Left colon (tissue), 2 donors: ENCODE measurements at places on chromosomes 13 and 19. TPM values are rescaled to one million over a fixed set of nuclear protein-coding genes. Genes with fewer than 3 reads are reported as not detected.
A peak's percentile ranks its signal among the peaks of the same experiment; 100 is the strongest.

DNA sequence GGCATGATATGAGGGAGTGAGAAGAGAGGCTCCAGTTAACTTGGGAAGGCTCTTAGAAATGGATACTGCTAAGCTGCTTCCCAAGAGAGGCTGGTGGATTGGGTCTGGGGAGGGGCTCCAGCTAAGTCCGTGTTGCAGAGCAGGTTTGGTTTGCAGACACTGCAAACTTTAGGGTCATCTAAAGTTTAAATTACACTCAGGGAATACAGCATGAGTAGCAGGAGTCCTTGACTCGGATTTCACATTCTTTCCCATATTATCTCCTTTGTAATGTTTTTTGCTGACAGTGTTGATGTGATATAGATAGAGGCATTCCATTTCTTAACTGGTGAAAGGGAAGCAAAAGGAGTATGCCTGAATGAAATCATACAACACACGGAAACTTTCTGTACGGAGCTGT lies 31.9 kb downstream of the SGCG start:
- no peak for DNase-seq

The RETN gene
- not detected for total RNA-seq

DNA sequence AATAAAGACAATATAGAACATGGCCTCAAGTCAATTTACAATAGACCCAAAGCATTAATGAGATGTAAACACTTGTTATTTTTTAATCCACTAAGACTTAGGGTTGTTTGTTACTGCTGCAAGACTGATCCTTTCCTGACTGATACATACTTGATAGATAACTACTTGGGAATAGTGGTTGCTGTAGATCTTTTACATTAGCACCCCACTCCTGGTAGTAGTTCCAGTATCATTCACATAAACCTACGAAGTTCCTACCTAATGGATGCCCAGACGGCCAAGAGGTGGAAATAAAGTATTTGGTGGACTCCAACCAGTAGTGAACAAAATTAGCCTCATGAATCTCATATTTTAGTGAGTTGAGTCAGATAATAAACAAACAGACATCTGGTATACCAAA lies 26.9 kb downstream of the ADGRE1 start:
- DNase-seq = no peak

The IL12RB1 gene
- total RNA-seq = 0.98 TPM

DNA sequence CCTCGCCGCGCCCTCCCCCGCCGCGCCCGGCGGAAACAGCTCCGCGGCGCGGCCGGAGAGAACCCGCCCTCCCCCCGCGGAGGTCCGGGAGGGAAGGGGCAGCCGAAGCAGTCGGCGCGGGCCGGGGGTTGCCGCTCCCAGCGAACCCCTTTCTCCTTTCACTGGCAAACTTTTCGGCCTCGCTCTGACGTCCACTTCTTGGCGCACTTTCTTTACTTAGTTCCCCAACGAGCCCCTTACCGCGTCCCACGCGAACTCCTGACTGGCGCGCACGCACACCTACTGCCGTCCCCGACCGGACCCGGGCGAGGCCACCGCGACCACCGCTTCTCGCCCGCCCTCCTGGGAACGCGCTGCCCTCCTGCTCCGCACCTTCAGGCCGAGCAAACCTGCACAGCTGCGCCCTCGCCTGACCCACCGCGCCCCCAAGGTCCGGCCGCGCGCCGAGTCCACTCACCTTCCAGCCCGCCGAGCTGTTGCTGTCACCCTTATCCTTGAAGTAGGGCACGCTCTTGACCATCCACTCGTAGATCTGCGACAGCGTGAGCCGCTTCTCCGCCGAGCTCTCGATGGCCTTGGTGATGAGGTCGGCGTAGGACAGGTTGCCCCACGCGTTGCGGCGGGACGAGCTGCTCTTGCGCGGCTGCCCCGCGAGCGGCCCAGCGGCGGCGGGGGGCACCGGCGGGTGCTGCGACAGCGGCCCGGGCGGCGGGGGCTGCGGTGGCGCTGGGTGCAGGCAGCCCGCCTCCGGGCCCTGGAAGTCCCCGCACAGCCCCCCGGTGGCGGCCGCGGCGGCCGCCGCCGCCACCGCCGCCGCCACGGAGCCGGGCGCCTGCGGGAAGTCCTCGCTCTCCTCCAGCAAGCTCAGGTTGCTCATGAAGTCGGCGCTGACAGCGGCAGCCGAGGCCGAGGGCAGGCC lies 1.1 kb downstream of the FOXO1 start:
- DNase-seq = peak; percentile 65

The CACNG7 gene
- total RNA-seq = not detected

DNA sequence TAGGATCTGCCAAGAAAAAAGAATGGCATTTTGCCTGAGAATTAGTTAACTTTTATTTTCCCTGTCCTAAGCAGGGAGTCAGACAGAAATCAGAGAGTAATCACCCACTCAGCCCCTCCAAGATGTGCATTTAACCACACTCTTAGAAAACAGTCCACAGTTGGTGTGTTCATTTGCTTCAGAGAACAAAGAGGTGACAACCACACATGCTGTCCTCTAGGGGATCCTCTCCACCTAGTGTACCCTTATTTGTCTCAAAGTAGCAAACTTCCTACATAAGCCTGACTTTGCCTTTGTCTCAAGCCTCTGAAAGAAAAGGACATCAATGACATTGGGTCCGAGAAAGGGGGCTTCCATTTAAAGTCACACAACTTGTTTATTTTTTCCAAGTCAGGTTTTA lies 107.0 kb upstream of the RFC3 start:
- DNase-seq = no peak

GRCh38 chr19:49084206-49085019 lies 838 bp upstream of the SNRNP70 start:
- DNase-seq = peak; percentile 39

DNA sequence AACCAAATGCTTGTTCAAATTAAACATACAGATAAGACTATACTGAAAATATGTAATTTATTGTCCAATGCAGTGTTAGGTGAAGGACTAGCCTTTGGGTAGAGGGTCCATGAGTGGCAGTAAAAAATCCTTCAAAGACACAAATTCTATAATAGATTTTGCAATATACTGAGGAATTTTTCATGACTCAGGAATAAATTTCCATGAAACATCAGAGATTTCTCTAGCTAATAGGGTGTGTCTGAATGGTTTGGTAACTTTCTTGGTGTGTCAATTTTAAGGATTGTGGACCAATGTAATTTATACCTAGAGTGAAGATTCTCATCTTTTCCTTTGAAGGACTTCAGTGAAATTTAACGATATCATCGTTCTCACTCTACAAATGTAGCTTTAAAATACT lies 546.7 kb downstream of the SLITRK5 start:
- DNase-seq = no peak

DNA sequence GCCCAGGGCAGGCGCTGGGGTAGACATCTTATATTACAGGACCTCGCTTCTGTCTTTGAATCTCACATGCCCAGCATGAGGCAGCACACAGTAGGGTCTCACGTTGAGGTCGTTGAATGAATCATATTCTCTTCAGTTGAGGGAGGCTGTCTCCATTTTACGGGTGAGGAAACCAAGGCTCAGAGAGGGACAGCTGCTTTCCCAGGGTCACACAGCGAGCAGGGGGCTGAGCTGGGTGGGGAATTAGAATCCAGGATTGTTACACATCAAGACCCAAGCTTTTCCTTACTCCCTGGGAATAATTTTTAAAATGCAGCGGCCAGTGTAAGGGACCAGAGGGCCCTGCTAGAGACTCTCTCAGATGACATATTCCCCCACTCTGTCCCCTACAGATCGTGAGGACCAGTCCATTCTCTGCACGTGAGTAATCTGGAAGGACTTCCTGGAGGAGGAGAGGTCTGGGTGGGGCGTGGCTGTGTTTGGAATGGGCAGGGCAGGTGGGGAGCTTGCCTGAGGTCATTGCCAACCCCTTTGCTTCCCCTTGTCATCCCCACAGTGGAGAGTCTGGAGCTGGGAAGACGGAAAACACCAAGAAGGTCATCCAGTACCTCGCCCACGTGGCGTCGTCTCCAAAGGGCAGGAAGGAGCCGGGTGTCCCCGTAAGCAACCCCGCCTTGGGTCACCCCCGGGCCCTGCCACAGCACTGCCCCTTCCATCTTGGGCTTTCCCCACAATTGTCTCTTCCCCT lies 19.4 kb downstream of the MYH14 start:
- no peak for DNase-seq

GRCh38 chr19:20558571-20558970 lies 7.0 kb downstream of the ZNF737 start:
- no peak for DNase-seq

The ZNF415 gene
- total RNA-seq = 6.1 TPM

GRCh38 chr13:71879129-71879535 lies 12.1 kb upstream of the DACH1 start:
- no peak for DNase-seq

- DNase-seq = peak; percentile 82
Observed at GRCh38 chr19:43675269-43675879, 5.4 kb upstream of the PLAUR start.

The IGFL3 gene
- not detected for total RNA-seq

GRCh38 chr13:35729926-35730627 lies 253.6 kb upstream of the MAB21L1 start:
- no peak for DNase-seq

GRCh38 chr19:32227561-32228165 lies 117.7 kb upstream of the ZNF507 start:
- DNase-seq = no peak

The LILRA1 gene
- not detected for total RNA-seq

The HSD11B1L gene
- total RNA-seq = 3.8 TPM

- no peak for DNase-seq
Observed at GRCh38 chr13:64591971-64592370, 2638.2 kb downstream of the PCDH9 start.

DNA sequence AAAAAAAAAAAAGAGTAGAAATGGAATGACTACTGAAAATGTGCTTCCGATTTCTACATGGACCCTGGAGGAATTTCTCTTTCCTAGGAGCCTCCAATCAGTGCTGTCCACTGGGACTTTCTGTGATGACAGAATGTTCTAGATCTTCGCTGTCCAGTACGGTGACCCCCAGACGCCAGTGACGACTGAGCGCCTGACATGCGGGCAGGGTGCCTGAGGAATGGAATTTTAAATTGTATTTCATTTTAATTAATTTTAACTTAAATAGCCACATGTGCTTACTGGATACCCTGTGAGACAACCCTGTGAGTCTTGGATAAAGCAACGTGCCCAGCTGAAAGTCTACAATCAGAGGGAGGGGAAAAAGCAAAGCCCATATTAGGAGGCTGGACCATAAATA lies 4.1 kb upstream of the TLE6 start:
- DNase-seq = no peak

DNA sequence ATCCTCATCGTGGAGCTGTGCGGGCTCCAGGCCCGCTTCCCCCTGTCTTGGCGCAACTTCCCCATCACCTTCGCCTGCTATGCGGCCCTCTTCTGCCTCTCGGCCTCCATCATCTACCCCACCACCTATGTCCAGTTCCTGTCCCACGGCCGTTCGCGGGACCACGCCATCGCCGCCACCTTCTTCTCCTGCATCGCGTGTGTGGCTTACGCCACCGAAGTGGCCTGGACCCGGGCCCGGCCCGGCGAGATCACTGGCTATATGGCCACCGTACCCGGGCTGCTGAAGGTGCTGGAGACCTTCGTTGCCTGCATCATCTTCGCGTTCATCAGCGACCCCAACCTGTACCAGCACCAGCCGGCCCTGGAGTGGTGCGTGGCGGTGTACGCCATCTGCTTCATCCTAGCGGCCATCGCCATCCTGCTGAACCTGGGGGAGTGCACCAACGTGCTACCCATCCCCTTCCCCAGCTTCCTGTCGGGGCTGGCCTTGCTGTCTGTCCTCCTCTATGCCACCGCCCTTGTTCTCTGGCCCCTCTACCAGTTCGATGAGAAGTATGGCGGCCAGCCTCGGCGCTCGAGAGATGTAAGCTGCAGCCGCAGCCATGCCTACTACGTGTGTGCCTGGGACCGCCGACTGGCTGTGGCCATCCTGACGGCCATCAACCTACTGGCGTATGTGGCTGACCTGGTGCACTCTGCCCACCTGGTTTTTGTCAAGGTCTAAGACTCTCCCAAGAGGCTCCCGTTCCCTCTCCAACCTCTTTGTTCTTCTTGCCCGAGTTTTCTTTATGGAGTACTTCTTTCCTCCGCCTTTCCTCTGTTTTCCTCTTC lies 6.3 kb downstream of the MYADM start:
- no peak for DNase-seq

GRCh38 chr13:48938308-48938943 lies 37.3 kb upstream of the FNDC3A start:
- DNase-seq = no peak

The NCCRP1 gene
- total RNA-seq = not detected

GRCh38 chr13:22915442-22916082 lies 265.2 kb upstream of the SGCG start:
- peak; percentile 70 for DNase-seq

- no peak for DNase-seq
Observed at GRCh38 chr19:10206226-10206885, 11.6 kb upstream of the DNMT1 start.

GRCh38 chr13:78383071-78383484 lies 220.3 kb downstream of the POU4F1 start:
- no peak for DNase-seq

GRCh38 chr19:33242131-33242530 lies 16.5 kb upstream of the SLC7A10 start:
- no peak for DNase-seq

The ZNF468 gene
- total RNA-seq = 16.0 TPM

DNA sequence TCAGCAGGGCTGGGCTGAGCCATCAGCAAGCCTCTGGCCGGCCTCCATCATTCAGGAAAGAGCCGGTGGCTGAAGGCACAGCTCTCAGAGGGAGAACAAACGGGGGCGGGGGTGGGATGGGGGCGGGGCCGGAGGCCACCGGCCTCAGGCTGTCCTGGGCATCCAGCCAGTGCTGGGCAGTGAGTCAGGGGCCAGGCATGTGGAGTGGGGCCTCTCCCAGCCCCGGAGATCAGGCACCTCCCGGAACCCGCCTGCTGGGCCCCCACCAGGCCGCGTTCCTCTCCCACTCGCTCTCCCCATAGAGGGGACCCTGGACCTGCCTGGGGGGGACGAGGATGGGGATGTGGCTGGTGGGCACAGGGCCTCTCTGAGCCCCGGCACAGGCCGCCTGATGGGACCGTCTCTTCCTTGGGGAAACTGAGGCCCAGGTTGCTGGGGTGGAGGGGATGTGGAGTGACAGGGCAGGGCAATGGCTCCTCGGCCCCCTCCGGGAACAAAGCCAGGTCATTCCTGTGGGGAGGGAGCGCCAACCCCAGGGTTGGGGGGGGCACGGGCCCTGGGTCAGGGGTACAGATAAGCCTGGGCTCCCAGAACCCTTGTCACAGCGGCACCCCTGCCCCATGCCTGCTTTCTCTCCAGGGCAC lies 12.9 kb downstream of the SPC24 start:
- DNase-seq = peak; percentile 81

The MCEMP1 gene
- not detected for total RNA-seq

- no peak for DNase-seq
Observed at GRCh38 chr13:114125589-114125988, 6.8 kb downstream of the RASA3 start.

The PROZ gene
- total RNA-seq = not detected
